IgD-negative memory B cell (primary cell): ENCODE measurements at places on chromosomes 12 and 14. TPM values are rescaled to one million over a fixed set of nuclear protein-coding genes. Genes with fewer than 3 reads are reported as not detected.

Gene AP5M1
- polyA plus RNA-seq, result 42.6 TPM

Gene KICS2
- polyA plus RNA-seq, result 10.6 TPM

Gene KCNC2
- polyA plus RNA-seq, result not detected

Gene EXOC5
- 43.8 TPM for polyA plus RNA-seq

Gene SLC24A4
- polyA plus RNA-seq, result not detected

Gene AICDA
- 2.1 TPM for polyA plus RNA-seq

Gene ALX1
- polyA plus RNA-seq, result not detected

Gene EFCAB11
- polyA plus RNA-seq, result 7.8 TPM

Gene MIPOL1
- polyA plus RNA-seq, result not detected

Gene LMNTD1
- not detected for polyA plus RNA-seq

Gene SLC5A8
- polyA plus RNA-seq, result not detected

Gene IFNG-AS1
- polyA plus RNA-seq, result 21.1 TPM

Gene RNASE7
- polyA plus RNA-seq, result not detected

Gene NKX2-1
- polyA plus RNA-seq, result not detected
